ENCODE measurements at places on chromosomes 2 and 18.

- DNase-seq: no peak
These were observed 311.4 kb downstream of the LRRTM1 start for GRCh38 chr2:79993144-79993543.

- DNase-seq: no peak
These were observed 368.0 kb upstream of the MYT1L start for GRCh38 chr2:2699121-2699505.

- no peak for DNase-seq
These were observed 63.6 kb downstream of the CTNNA2 start for GRCh38 chr2:79576451-79576850.

DNA sequence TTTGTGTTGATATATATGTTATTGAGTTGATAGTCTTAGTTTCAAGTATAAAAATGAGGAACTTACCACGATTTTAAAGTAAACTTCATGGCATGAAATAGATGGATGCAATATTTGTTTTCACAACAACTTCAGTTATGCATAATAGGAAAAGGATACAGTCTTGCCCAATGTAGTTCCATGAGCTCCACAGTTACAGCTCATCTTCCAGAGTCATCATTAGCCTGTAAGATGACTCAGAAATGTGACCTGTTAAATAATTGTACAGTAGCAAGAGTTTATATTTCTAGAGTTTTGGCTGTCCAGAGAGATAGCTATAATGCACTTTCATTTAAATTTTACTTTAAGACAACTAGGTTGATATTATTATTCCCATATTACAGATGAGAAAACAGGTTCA is 80.9 kb upstream of the ARHGAP28 start:
- no peak for DNase-seq

DNA sequence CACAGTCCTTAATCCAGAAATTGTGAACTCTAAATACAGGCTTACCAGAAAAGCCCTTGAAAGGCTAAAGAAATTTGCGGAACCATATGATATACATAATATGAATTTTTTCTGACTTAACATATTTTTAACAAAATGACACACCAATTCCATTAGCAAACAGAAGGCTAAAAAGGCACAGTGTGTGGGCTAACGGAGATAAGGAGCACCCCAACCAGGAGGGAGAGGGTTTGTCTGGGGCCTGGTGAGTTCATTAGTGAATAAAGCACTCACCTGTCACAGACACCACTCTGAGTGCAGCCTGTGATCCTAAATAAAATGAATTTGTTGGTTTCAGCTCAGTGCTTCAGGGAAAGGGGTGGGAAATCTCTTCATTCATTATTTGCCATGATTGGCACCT is 2.7 kb upstream of the FECH start:
- DNase-seq: no peak

- no peak for DNase-seq
These were observed 68.2 kb upstream of the CNGA3 start for GRCh38 chr2:98278074-98278473.

GRCh38 chr2:152743002-152743401 is 24.6 kb downstream of the ARL6IP6 start:
- peak; percentile 26 for DNase-seq

- DNase-seq: no peak
These were observed 63.0 kb upstream of the GALNT13 start for GRCh38 chr2:153808679-153809078.

DNA sequence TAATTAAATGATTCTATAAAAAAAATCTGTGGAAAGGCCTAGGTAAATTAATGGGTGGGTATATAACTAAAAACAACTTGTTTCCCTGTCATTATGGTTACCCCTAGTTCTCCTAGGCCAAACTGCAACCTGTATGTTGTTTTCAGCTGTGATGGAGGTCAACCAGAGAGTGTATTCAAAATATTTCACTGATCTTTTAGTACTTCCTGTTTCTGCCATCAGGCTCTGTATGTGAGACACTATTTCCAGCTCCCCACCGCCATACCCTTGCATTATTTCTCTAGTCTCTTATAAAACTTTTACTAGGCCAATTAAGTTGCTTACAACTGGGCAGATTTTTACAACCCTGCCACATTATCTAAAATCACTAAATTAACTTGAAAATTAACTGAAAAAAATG is 21.0 kb upstream of the CDKL4 start:
- DNase-seq: no peak

- DNase-seq: peak; percentile 75
These were observed 330.5 kb downstream of the KCNS3 start for GRCh38 chr2:18208956-18209355.

GRCh38 chr2:73451263-73451972 is 65.8 kb downstream of the ALMS1 start:
- DNase-seq: no peak

GRCh38 chr18:59640721-59641120 is 56.5 kb downstream of the CCBE1 start:
- DNase-seq: no peak

- no peak for DNase-seq
These were observed 181.7 kb upstream of the CRIM1 start for GRCh38 chr2:36173760-36174404.

GRCh38 chr2:156540706-156541105 is 104.5 kb downstream of the GPD2 start:
- no peak for DNase-seq

GRCh38 chr18:45081566-45082181 is 401.0 kb downstream of the SETBP1 start:
- no peak for DNase-seq

DNA sequence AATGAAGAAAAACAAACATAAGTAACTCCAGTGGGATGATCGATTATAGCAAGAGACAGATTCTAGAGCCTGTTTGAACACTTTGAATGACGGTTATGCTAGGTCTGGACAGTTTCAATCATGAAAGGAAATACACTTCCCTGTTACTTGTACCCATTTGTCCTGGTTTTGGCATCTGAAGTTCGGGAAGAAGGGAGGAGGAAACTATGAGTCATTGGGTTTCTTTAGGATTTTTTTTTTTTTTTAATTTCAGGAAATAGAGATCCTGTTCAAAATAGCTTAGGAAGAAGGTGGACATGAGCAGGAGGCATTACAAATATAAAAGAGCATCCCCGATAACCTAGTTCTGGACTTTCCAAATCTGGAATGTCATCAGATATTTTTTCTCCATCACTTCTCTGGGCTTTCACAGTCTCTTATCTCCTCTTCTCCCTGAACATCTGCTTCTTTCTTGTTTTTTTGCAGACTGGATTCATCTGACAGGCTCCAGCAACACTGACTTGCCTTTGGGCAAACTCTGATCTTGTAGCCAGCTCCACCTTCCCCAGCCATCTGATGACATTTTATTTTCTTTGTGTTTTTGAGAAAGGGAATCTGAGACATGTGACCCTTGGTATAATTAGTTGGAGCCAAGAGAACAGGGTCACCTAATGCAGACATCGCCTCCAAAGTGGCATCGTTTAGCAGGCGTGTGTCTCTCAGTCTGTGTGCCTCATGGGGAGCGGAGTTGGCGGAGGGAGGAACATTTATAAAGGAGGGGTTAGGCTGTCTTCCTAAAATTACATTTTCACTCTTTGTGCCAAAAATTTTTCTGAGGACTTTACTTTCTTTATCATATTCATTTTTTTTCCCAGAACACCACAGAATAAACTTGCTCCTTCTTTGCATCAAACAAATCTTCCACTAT is 195.3 kb upstream of the EPHA4 start:
- DNase-seq: no peak

- no peak for DNase-seq
These were observed 298.7 kb upstream of the MGAT5 start for GRCh38 chr2:133955169-133955568.

GRCh38 chr2:152472481-152472887 is 137.5 kb downstream of the FMNL2 start:
- DNase-seq: no peak

- peak; percentile 44 for DNase-seq
These were observed 4.6 kb downstream of the LOXHD1 start for GRCh38 chr18:46652372-46652771.

GRCh38 chr2:55051026-55051866 is 995 bp upstream of the RTN4 start:
- peak; percentile 63 for DNase-seq

DNA sequence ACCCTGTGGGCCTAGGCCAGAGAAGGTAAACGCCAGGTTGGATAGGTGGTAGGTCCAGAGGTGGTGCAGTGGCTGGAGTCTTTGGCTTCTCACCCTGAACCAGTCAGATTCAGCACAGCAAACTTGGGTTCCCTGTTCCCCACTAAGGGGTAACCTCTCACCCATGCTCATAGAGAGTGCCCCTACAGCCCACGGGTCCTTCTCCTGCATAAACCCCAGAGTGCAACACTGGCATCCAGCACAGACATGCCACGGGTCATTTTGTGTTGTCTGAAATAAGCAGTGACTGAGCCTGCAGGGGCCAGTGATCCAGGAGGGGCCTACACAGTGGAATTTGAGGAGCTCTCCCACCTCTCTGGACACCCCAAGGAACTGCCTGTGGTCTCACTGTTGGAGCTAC is 40.5 kb upstream of the ATP6V1B1 start:
- DNase-seq: no peak

- no peak for DNase-seq
These were observed 2.3 kb downstream of the LHCGR start for GRCh38 chr2:48753228-48753627.

DNA sequence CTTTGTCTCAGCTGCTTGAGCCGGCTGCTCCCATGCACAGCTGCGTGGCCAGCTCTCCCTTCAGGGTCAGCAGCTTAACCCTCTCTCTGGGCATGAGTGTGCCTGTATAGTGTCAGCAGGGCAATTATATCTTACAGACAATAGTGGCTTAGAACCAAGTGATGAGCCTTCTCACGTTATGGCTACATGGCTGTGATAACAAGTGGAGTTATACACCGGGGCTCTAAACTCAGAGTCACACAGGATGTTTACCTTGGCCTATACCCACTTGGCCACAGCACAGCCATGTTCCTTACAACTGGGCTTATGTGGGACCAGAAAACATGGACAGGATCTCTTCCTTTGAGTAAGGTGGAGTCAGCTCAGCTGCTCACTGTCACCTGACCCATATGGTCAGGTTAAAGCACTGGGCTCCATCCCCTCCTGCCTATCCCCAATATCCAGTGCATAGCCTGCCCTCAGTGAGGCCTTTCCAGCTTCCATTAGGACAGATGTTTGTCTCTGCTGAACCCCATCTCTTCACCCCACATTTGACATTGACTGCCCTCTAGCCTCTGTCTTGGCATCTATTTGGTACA is 294.2 kb upstream of the NCKAP5 start:
- no peak for DNase-seq

GRCh38 chr18:62324917-62325805 is at the start of gene TNFRSF11A:
TSS of gene TNFRSF11A (plus strand) at chr18:62325310. CDS start at chr18:62325353, 43 bp downstream.
- DNase-seq: peak; percentile 60

- no peak for DNase-seq
These were observed 220.1 kb upstream of the CTAGE1 start for GRCh38 chr18:22637787-22638186.

DNA sequence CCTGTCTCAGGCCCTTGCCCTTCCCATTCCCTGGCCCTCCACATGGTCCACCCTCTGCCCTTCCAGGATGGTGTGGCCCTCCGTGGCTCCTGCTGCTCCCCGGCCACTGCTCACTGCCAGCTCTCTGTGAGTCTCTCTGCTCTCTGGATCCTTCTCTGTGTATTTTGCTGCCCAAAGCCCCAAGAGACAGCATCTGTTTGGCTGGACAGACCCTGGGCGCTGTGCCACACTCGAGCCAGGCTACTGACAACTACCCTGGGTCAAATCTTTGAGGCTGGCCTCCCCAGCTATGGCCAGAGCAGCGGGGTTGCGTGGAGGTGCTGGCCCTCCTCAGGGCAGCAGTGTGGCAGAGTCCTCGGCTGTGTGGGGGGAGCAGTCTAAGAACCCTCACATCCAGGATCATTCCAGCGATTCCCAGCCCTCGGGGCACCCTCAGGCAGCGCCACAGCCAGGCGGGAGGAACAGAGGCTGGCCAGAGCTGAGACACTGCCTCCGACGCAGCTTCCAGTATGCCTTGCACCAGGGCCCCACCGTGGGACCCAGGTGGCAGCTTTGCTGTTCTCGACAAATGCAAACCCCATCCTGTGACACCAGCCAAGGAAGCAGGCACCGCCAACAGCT is 139.4 kb upstream of the GLI2 start:
- no peak for DNase-seq

DNA sequence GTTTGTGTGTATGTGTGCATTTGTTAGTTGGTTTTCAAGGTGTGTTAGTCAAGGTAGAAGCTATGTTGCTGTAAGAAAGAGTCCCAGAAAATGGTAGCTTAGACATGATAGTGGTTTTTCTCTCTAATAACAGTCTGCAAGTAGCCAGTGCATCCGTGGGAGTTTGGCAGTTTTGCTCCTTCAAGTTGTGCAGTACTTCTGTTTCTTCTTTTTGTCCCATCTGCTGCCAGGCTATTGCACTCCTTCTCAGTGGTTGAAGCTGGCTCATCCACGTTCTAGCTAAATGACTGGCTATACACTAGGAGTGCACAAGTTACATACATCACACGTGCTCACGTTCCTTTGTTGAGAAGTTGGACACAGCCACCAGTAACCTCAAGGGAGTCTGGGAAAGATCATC is 134.7 kb downstream of the ASXL3 start:
- no peak for DNase-seq

GRCh38 chr18:45111502-45111848 is 430.8 kb downstream of the SETBP1 start:
- DNase-seq: no peak

- DNase-seq: no peak
These were observed 219.6 kb downstream of the ANAPC1 start for GRCh38 chr2:111664275-111664850.

GRCh38 chr2:190637903-190638618 is 10.8 kb upstream of the NAB1 start:
- DNase-seq: no peak

DNA sequence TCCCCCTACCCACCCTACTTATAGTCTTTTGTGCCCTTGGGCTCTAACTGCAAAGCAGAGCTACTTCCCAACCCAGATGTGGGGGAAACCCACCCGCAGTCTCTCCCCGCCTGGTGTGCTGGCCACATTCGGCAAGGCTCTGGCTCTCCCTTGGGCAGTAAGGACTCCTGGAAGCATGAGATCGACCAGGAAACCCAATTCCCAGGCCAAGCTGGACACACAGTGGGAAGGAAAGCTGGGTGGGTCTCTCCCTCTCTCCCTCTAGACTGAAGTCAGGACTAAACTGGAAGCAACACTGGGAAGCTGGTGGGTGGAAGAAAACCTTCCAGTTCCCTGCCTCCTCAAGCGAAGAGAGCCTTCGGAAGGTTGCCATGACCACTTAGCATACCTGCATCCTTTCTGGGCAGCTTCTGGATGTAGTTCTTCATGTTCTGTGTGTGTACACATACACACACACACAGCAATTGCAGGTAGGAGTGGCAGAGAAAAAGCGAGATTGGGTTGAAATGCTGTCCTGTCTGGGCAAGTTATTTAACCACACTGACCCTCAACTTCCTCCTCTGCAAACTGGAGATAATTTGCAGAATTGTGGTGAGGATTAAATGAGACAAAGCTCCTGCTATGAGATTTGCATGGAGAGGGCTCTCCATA is 33.9 kb downstream of the ZBTB7C start:
- no peak for DNase-seq

- no peak for DNase-seq
These were observed 45.5 kb upstream of the ZSWIM2 start for GRCh38 chr2:186894478-186894877.

GRCh38 chr2:234472155-234472554 is 24.7 kb downstream of the ARL4C start:
- DNase-seq: no peak

GRCh38 chr2:235958221-235958930 is 209.8 kb downstream of the GBX2 start:
- DNase-seq: no peak
